ENCODE measurements at places on chromosomes 2 and 18. TPM values are rescaled to one million over a fixed set of nuclear protein-coding genes. Genes with fewer than 3 reads are reported as not detected.

C1QL2 gene
- not detected for polyA plus RNA-seq

GRCh38 chr2:122525336-122525735 is 769.9 kb downstream of the TSN start:
- no peak for DNase-seq

DNA sequence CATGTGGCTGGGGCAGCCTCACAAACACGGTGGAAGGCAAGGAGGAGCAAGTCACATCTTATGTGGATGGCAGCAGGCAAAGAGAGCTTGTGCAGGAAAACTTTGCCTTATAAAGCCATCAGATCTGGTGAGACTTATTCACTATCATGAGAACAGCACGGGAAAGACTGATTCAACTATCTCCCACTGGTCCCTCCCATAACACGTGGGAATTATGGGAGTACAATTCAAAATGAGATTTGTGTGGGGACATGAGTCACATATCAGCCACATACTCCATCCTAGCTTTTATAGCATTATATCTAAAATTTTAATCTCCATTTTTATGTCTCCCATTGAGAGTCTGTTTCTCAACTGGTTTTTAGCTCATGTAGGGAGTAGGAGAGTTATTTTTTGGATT is 45.7 kb downstream of the ICOS start:
- DNase-seq, result no peak

GRCh38 chr2:166494140-166494624 is at the start of gene SCN7A:
SCN7A (minus strand) TSS chr2:166494249; CDS start chr2:166477696, 16,553 bp downstream.
- no peak for DNase-seq

DNA sequence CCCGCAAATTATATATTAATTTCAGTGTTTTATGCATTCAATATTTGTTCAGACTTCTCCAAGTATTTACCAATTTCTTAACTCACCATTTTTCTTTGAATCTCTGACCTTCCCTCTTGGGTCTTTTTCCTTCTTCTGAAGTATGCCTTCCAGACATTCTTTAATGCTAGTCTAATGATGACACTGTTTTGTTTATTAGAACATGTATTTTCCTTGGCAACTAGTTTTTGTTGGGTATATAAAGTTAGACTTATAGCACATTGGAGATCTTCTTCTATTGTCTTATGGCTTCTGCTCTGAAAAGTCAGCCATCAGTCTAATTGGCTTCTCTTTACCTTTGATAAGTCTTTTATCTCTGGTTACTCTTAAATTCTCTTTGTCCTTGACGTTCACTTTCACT is 423.2 kb upstream of the NRP2 start:
- no peak for DNase-seq

DNA sequence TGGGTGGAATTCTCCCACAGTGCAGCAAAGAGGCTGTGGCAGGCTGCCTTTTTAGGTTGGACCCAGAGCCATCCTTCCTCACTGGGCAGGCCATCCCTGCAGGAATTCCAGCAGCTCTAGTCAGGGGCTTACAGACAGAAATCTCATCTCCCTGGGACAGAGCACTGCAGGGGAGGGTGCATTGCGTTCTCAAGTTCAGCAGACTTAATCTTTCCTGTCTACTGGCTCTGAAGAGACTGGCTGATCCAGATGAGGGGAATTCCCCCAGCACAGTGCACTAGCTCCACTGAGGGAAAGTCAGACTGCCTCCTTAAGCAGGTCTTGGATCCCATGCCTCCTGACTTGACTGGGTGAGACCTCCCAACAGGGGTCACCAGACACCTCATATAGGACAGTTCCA is 899.7 kb upstream of the VRK2 start:
- DNase-seq, result no peak
